ENCODE measurements at places on chromosomes 7 and 10.

DNA sequence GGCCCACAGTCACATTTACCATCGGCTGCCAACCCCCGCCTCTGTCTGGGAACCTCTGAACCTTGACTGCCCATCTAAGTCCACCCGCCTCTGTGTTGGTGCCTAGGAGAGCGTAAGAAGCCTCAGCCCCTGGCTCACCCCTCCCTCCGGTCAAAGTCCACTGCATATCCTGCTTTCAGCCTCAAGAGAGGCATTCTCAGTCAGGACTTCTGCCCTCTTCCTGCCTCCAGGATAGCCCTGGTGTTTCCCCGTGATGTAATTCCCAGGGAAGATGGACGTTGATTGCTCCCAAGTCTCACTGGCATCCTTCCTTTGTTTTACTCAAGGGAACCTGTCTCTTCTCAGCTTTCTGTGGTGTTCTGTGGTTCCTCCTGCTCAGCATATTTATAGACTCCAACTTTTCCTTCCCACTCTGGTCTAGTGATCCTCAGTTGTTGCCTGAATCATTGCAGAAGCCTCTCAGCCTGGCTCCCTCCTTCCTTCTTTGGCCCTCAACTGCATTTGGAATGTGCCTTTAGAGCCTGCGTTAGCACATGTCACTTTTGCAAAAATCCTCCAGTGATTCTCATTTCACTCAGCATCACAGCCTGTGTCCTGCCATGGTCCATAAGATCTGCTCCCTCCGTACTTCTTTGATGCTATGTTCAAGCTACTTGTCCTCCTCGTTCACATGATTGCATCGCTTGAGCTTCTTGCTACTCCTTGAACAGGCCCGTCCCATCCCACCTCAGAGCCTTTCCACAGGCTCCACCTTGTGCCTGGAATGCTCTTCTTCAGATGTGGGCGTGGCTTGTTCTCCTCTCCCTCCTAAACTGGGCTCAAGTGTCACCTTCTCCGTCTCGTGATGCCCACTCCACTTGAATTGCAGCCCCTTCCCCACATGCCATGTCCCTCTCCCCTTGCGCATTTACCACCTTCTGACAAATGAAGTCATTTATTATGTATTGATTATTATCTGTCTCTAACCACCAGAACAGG, 124.2 kb downstream of the PLPP4 start:
- no peak for DNase-seq

DNA sequence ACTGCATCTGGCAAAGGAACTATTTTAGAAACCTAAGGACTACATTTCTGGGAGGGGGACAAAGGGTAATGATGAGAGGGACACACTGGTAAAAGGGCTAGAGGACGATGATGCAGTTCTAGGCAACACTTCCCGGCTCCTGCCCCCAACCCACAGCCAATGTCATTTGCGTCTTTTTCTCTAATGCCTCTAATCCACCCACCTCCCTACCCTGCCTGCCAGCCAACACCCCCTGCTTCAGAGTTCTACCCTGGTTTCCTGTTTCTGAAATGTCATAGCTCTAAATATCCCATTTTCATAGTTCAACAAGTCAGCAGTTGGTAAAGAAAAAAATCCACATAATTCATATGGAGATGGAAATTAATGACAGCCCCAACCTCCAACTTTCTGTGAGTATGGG, 79.0 kb downstream of the KIAA1549 start:
- DNase-seq: no peak

- peak; percentile 39 for DNase-seq
Observed at GRCh38 chr10:113680190-113681111, 739 bp downstream of the CASP7 start.

DNA sequence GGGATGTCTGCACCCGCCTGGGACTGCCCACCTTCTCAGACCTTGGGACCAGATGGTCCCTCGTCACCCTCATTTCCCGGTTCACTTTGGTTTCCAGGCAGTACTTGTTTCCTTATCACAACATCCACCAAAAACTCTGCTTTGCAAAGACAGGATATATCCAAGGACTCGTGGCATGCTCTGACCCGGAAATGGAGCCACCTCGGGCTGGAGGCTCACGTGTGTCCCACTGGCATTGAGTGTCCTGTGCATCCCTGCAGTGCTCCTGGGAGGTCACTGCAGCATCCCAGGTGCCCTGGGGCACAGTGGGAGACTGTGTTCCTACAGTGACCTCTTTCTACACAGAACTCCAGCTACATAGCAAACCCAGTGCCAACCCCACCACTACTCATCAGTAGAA, 611.9 kb upstream of the FOXK1 start:
- no peak for DNase-seq

GRCh38 chr10:43206391-43207235, 60.3 kb downstream of the RASGEF1A start:
- DNase-seq: no peak

DNA sequence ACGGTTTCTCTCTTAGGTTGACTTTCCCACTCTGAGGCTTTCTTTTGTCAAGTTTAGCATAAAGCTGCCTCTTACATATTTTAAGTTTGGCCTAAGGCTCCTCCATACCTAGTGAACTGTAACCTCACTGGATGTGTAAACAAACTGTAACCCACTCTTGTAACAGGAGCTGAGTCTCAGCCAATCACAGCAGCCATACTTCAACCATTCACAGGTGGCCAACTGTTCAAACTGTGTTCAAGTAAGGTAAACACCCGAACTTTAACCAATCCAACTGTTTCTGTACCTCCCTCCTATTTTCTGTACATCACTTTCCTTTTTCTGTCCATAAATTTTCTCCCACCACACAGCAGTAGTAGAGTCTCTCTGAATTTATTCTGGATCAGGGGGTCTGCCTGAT, 7.7 kb upstream of the NRBF2 start:
- no peak for DNase-seq

DNA sequence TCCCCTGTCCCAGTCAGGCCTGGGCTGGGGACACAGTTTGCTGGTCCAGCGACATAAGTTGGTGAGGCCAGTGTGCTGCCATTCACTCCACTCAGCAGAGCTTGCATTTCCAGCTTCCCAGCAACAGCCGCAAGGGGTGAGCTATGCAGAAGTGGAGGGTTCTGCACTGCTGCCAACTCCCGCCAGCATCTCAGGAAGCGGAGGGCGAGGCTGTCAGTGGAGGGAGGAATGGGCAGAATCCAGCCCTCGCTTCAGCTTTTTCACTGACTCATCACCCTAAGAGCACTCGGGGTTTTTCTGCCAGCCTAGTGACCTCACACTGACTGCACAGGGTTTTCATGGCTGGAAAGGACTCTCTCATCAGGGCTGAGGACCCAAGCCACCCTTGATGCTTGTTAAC, 625.1 kb upstream of the MKI67 start:
- no peak for DNase-seq

- no peak for DNase-seq
Observed at GRCh38 chr7:124162667-124163066, 129.8 kb upstream of the TMEM229A start.

- DNase-seq: no peak
Observed at GRCh38 chr10:96377816-96378294, 19.1 kb upstream of the OPALIN start.

GRCh38 chr7:127819975-127820731, 168.2 kb downstream of the SND1 start:
- DNase-seq: no peak

DNA sequence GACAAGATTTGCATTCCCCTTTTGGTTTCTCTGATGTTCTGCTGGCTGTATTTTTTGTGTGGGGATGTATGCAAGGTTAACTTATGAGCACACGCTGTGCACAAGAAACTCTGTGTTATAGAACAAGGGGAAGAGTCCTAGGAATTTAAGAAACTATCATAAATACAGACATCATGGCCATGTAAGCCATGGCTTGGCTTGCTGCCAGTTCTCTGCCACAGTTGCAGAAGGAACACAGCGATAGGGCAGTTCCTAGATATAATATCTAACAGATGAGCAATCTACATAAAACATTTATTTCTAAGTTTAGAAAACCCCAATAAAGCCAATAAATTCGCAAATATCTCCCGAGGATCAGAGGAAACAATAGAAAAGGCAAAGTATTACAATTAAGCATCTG, 153.3 kb downstream of the LRRTM3 start:
- no peak for DNase-seq

DNA sequence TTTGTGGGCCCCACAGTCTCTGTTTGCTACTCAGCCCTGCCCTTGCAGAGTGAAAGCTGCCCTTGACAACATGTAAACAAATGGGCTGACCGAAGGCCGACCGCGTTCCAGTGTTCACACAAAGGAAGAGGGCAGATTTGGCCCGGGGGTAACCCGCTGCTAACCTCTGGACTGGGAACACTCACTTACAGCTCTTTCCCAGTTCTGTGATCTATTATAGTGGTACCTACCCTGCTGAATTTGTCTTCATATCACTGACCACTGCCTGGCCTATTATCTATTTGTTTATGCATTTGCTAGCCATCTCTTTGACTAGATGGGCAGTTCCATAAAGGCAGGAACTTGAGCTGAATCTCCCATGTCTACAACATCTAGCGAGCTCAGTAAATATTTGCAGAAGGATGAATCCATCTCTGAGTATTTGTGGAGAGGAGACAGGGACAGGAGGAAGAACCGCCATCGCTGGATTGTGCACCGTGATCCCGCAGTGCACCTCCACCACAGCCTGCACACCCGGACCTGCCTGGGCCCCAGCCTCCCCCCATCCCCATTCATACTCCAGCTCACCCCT, 15.2 kb downstream of the SLC29A3 start:
- no peak for DNase-seq

DNA sequence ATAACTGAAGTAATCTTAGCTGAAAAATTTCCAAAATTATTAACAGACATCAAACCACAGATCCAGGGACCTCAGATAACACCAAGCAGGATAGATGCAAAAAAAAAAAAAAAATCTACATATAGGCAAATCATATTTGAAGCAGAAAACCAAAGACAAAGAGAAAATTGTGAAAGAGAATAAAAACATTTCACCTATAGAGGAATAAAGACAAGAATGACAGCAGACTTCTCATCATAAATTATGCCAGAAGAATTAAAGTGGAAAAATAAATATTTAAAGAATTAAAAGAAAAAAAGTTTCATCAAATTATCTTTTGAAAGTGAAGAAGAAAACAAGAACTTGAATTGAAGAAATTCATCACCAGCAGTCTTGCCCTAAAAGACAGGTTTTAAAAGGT, 467.5 kb downstream of the GPAM start:
- no peak for DNase-seq

DNA sequence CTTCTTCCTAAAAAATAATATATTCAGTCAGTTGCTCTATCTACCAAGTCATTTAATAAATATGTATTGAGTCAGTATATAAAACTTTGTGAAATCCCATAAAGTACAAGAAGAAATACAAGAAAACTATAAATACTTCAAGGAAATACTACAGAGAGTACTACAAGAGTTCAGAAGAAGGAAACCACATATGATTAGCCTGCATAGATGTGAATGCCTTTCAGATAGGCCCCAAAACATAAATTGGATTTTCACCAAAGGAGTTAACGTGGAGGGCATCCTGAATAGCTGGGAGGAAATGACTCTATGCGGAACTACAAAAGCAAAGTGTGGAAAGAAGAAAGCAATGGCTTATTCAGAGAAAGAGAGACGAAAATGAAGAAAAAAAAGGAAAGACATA, 120.1 kb downstream of the LRRN3 start:
- no peak for DNase-seq

GRCh38 chr7:83588602-83589240, 60.2 kb downstream of the SEMA3E start:
- DNase-seq: no peak

DNA sequence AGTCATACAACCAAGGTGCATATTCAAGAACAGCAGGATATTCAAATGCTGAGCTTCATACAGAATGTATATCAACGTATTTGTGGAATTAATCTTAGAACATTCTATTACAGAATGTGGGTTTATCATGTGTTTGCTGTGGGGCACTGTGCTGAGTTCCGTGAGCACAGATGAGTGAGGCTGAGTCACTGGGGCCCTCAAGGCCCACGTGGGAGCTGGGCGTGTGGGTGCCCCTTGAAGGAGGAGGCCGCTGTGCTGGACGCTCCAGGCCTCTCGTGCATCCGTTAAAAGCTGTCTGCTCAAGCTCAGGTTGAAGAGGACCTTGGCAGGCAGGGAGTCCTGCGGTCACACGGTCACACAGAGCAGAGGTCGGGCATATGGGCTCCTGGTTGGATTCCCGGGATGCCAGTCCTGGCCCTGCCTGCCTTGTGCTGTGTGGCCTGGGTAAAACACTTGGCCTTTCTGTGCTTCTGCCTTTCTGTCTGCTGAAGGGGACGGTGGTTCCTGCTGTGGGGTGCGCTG, 70.1 kb downstream of the GLRX3 start:
- DNase-seq: no peak

- DNase-seq: no peak
Observed at GRCh38 chr10:93573051-93573909, 6.8 kb downstream of the FFAR4 start.
